C1 segment of cervical spinal cord (tissue), 14 donors: ENCODE measurements at places on chromosomes 4 and X.

GRCh38 chr4:101931619-101932018 lies 141.1 kb downstream of the BANK1 start:
- DNase-seq: no peak

GRCh38 chr4:37245391-37245954 lies 930 bp downstream of the NWD2 start:
- no peak for DNase-seq

DNA sequence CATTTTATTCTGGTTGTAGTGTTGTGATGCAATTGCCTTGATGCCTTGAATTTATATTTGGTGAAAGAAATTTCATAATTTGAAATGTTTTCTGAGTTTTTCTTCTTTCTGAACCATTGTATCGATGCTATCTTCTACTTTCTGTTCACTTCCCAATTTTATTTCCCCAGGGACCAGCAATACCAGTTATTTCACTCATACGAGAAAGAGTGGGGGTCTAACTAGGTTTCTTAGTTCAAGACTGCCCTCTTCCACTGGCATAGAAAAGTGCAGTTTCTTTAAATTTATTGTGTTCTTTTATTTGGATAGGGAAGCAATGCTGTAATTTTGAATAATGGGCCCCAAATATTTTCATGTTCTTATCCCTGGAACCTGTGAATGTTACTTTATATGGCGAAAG lies 544.0 kb upstream of the ADGRL3 start:
- DNase-seq: no peak

DNA sequence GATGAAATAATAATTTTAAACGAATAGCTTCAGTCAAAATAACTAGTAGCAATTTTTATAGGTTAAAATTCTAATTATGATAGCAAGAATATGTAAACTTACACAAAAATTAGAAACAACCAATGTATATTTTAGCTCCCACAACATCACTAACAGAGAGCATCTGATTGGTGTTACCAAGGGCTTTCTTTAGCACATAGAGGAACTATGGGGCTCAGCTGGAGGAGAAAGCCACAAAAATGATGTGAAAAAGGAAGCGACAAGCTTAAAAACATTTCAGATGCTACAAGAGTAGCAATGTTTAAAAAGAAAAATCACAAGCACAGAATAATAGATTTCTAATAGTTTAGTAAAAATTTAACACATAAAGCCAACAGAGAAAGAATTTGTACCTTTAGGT lies 56.3 kb downstream of the ATP8A1 start:
- DNase-seq: no peak

- DNase-seq: no peak
These were observed 171.6 kb downstream of the PCDH10 start for GRCh38 chr4:133320576-133321170.

GRCh38 chrX:34956916-34957315 lies 14.3 kb downstream of the FAM47B start:
- DNase-seq: no peak

DNA sequence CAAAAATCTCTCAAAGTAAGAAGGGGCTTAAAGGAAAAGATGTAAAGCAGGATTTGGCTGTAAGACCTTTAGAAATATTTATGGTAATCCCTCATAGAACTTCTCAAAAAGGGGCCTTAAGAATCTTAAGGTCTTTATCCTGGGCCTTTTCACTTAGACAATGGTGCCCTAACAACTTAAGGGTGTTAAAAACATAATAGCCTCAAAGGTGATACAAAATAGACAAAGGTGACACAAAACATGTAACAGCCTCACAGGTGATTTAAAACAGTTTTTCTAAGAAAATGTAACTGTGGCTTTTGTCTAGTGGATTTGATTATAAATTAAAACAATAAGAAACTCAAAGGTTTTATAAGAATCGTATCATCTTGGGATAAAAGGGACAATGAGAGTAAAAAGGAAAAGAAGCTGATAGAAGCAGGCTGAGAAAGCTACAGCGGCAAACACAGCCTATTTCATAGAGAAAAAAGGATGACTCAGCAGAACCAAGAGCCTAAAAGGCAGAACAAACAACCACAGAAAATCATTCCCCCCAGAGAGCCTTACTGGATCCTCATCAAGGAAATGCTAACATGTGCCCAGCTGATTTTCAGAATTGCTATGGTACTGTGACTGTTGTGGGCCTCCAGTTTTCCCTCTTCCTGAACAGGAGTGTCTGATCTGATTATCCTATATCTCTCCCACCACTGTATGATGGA lies 164.3 kb downstream of the STPG2 start:
- DNase-seq: no peak

GRCh38 chrX:7330556-7330955 lies 182.6 kb upstream of the PUDP start:
- no peak for DNase-seq

DNA sequence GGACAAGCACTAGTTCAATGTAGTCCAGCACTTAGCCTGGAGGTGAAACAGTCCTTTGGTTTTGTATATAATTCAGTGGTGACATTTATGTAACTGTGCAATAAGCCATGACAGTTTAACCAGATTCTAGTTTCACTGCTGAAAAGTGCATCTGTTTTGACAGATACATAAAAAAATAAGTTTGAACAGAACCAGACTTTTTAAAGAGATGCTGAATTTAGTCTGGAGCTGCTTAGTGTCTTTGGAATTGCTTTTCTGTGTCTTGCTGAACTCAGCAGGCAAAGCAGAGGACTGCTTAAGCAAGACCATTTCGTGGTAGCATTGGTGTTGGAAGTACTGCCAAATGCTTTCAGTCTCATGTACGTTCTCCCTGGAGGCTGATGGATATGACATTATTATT lies 393.5 kb downstream of the MAPK10 start:
- DNase-seq: no peak

GRCh38 chr4:182223708-182224107 lies 19.5 kb upstream of the TENM3 start:
- no peak for DNase-seq

- DNase-seq: no peak
These were observed 36.7 kb upstream of the H2AZ1 start for GRCh38 chr4:99986792-99987191.

- no peak for DNase-seq
These were observed 613.8 kb upstream of the TECRL start for GRCh38 chr4:65023081-65023480.

DNA sequence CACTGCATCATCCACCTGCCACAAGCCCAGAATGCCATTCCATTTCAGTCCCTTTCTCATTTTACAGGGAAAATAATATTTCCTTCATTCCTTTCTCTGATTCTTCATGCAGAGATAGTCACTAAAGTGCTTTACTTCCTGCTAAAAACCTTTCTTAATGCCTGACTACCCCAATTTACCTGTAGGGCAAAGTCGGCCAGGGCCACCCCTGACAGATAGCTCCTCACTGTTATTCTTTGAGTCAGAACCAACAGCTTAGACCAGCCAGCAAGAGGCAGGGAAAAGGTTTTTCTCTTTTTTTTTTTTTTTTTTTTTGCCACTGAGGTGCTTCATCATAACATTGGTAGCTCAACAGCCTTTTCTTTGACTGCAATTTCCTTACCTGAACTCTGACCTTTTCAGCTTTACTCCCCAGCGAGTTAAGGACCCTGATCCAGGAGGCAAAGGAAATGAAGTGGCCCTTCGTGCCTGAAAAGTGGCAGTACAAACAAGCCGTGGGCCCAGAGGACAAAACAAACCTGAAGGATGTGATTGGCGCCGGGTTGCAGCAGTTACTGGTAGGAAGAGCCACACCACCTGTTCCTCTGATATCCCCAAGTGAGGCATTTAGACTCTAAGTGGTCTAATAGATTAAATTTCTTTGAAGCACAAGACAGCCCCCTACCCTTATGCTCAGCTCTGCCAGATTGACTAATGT lies 85.0 kb downstream of the ALPK1 start:
- no peak for DNase-seq

DNA sequence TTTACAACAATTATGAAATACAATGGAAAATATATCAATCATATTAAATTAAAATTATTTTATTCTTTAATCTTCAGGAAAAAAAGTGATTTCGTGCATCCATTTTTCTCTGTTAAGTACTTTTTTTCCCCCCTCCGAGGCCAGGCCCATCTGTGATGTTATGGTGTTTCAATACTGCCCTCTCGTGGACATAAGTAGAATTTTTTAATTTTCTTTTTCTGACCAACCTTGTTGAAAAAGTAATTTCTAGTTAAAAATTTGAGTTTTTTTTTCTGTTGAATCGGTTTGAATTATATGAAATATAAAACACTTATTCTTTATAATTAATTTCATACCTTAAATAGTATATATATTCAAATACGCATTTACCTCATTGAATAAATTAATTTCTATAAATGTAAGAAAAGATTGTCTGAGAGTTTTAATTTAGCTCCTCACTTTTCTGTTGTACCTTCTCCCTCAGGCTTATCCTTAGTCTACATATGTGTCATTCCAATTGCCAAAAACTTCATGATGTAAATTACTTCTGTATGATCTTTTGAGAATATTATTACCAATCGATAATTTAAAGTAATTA lies 175.8 kb upstream of the TECRL start:
- DNase-seq: no peak

DNA sequence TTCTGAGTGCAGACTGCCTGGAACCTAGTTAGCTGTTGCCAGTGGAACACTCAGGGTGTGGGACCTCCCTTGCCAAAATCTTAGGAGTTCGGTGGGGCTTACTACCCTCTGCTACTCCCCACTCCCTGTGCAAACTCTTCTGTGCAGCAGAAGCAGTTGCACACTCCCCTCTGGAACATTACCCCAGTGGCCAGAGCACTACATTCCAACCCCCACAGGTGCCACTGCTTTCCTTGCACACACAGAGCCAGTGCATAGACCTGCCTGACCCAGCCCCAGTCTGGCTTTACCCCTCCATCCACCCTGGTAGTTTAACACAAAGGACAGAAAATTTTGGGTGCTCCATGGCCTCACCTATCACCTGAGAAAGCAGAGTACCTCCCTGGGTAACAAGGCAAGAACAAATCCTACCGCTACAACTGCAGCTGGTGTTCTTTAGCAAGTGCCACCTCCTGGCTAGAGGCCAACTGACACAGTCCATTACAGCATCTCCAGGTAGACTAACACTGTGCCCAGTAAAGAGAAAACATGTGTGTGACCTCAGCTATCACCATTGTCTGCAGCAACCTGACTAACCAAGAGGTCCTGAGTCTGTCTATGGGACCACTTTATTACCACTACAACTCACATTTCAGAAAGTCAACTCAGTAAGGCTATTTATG lies 11.5 kb upstream of the RASSF6 start:
- no peak for DNase-seq
